ENCODE measurements at places on chromosomes 2 and 18. TPM values are rescaled to one million over a fixed set of nuclear protein-coding genes. Genes with fewer than 3 reads are reported as not detected.

DNA sequence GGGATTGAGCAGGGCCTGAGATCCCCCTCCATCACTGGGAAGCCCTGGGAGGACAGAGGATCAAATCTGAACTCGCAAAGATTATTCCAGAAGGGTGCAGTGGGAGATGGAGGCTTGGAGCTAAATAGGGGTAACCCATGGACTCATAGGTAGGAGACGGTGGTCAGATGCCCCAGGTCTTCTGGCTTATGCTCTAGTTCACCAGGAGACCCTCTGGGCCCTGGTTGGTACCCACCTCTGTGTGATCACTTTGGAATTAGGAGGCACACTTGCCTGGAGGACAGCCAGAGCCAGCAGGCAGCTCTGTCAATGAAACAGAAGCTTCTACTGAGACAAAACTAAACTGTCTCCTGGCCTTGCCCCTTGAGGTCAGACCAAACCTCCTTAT is 110.6 kb downstream of the TGFA start:
- H3K27me3 ChIP-seq: no peaks in the 10 kb centered on the region
- no peak overlapping the region for H3K4me3 ChIP-seq
- no peaks in the 10 kb centered on the region for H3K36me3 ChIP-seq
- peaks cover 24% of the 10 kb centered on the region for H3K4me1 ChIP-seq

- no peaks in the 10 kb centered on the region for H3K4me1 ChIP-seq
- peaks cover 9% of the 10 kb centered on the region for H3K36me3 ChIP-seq
Measured at GRCh38 chr2:77831471-77831870, 309.3 kb upstream of the LRRTM4 start.

GRCh38 chr2:35294636-35295263 is 1060.8 kb upstream of the CRIM1 start:
- no peak overlapping the region for H3K4me3 ChIP-seq
- H3K27ac ChIP-seq: no peak overlapping the region
- no peaks in the 10 kb centered on the region for H3K4me1 ChIP-seq
- DNase-seq: no peak
- H3K27me3 ChIP-seq: no peaks in the 10 kb centered on the region

The KLHL29 gene
- 2.5 TPM for total RNA-seq

DNA sequence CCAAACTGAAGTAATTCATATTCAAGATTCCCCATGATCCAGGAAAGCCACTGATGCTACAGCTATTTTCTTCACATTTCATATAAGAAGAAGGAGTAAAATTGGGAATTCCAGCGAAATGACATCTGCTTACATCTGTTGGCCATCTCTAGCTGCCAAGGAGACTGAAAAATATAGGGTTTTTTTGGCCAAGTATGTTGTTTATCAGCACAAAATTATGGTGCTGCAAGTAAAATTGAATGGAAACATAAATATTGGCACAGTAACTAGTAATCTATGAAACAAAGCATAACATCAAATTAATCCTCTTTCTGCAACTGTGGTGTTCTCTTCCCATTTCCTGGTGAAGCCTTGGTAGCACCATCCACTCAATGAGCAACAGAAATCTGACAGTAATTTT is 649.5 kb upstream of the ZNF804A start:
- no peak overlapping the region for H3K27ac ChIP-seq
- no peaks in the 10 kb centered on the region for H3K36me3 ChIP-seq
- no peak for DNase-seq
- no peak overlapping the region for H3K4me3 ChIP-seq

The TXNDC2 gene
- total RNA-seq: not detected

The MC4R gene
- total RNA-seq: not detected

DNA sequence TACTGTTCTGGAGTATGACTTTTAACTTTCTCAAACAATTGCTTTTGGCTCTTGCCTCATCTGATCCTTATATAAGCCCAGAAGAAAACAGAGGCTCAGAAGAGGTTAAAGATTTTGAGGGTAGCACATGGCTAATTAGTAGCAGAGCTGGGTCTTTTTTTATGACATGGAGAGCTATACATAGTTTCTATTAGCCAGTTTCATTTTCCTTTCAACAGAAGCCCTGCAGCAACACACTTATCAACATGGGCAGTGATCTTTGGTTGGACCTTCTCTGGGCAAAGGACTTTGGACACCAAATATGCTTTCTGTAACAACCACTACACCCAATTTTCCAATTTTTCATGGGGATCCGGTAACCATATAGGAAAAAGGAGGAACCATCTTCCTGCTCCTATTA is 64.9 kb downstream of the NCKAP5 start:
- no peak overlapping the region for H3K27ac ChIP-seq
- H3K36me3 ChIP-seq: no peaks in the 10 kb centered on the region
- H3K4me1 ChIP-seq: no peaks in the 10 kb centered on the region
- no peaks in the 10 kb centered on the region for H3K27me3 ChIP-seq
- H3K4me3 ChIP-seq: no peak overlapping the region
- DNase-seq: no peak

The BOLL gene
- not detected for total RNA-seq

The TMEM169 gene
- total RNA-seq: 1.6 TPM

DNA sequence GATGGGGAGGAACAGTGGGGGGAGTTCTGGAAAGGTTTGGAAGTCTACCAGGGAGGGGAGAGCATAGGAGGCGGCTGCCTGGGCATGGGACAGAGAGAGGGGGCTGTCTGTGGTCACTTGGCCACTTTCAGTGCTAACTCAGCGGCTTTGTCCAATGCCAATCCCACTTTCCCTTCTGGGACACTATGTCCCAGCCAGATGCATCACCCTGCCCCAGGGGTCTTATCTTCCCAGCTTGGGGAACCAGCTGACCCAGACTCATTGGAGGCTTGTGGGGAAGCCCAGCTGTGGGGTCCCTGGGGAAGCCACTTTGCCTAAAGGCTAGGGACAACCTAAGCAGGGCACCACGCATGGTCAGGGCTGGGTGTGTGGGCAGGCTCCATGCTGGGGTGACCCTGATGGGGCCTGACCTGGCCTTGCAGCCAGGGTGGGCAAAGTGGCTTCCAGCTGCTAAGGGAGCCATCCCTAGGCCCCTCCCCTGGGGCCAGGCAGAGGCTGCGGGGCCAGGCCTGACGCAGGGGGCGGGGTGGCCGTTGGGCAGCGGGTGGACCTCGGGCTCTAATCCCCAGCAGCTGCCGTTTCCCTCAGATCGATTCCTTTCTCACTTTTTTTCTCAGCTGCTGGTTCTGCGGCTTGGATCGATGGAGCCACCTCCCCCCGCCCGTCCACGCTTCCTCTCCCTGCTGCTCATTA is 1.6 kb upstream of the ASIC4 start:
- peaks cover 73% of the 10 kb centered on the region for H3K27me3 ChIP-seq
- H3K27ac ChIP-seq: no peak overlapping the region
- no peak overlapping the region for H3K4me3 ChIP-seq
- H3K36me3 ChIP-seq: no peaks in the 10 kb centered on the region
- H3K4me1 ChIP-seq: peaks cover 23% of the 10 kb centered on the region
- DNase-seq: no peak

DNA sequence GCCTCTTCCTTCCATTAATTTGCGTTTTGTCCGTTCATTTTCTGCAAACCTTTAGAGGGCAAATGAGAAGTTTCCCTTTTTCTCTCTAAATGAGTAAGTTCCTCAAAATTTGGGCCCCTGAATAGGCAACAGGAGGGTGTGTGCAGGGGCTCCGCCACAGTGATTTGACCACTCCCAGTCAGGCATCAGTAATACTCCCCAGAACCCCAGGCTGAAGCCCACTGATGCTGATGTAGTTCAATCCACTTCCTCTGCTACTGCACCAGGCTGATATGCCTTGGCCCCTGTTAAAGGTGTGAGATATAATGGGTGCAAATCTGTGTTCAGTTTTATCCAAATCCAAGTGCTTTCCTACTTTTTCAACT is 1150.0 kb downstream of the RPIA start:
- H3K27me3 ChIP-seq: no peaks in the 10 kb centered on the region
- H3K4me3 ChIP-seq: no peak overlapping the region
- no peak overlapping the region for H3K27ac ChIP-seq
- H3K4me1 ChIP-seq: no peaks in the 10 kb centered on the region

The TMEM247 gene
- total RNA-seq: not detected

The ABCB11 gene
- not detected for total RNA-seq

DNA sequence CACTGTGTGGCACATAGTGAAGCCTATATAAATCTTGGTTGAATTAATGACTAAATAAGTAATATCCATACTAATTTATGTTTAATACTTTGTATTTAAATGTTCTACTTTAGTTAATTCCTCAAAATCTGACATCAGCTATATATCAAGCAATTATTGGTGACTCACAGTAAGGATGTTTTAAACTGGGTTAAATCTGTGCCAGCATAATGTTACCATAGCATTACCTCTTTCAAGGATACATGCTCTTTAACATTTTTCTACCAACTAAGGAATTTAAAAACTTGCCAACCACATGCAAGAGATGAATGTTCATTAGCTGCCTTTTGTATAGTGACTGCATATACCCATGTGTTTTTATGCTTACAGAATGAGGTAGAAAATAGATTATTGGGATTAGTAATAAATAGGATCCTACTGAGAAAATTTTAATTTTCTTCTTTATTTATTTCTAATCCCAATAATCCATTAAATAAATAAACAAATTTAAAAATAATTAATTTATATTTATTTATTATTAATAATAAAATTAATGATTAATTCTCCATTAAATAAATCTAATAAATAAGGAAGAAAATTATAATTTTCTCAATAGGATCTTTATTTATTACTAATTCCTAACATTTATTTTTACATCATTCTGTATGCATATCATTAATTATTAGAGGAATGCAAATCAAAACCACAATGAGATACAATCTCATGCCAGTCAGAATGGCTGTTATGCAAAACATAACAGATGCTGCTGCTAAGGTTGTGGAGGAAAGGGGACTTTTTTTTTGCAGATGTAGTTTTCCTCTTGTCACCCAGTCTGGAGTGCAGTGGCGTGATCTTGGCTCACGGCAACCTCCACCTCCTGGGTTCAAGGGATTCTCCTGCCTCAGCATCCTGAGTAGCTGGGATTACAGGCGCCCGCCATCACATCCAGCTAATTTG is 410.7 kb upstream of the DSEL start:
- no peaks in the 10 kb centered on the region for H3K36me3 ChIP-seq
- no peaks in the 10 kb centered on the region for H3K27me3 ChIP-seq
- H3K4me3 ChIP-seq: no peak overlapping the region
- H3K27ac ChIP-seq: no peak overlapping the region
- no peaks in the 10 kb centered on the region for H3K4me1 ChIP-seq
- DNase-seq: no peak

The ELOA2 gene
- not detected for total RNA-seq

The ACOXL gene
- 0.19 TPM for total RNA-seq

GRCh38 chr18:21064347-21064746 is 47.3 kb downstream of the ROCK1 start:
- H3K36me3 ChIP-seq: peaks cover 8% of the 10 kb centered on the region
- H3K4me1 ChIP-seq: peaks cover 7% of the 10 kb centered on the region
- DNase-seq: no peak
- H3K4me3 ChIP-seq: no peak overlapping the region
- no peak overlapping the region for H3K27ac ChIP-seq

The UCN gene
- 4.9 TPM for total RNA-seq

- H3K27ac ChIP-seq: no peak overlapping the region
- no peaks in the 10 kb centered on the region for H3K4me1 ChIP-seq
- H3K36me3 ChIP-seq: no peaks in the 10 kb centered on the region
- H3K4me3 ChIP-seq: no peak overlapping the region
- no peak for DNase-seq
- H3K27me3 ChIP-seq: peaks cover 14% of the 10 kb centered on the region
Measured at GRCh38 chr2:126792186-126792585, 106.5 kb upstream of the TEX51 start.

The CIB4 gene
- not detected for total RNA-seq

The MERTK gene
- 3.0 TPM for total RNA-seq

DNA sequence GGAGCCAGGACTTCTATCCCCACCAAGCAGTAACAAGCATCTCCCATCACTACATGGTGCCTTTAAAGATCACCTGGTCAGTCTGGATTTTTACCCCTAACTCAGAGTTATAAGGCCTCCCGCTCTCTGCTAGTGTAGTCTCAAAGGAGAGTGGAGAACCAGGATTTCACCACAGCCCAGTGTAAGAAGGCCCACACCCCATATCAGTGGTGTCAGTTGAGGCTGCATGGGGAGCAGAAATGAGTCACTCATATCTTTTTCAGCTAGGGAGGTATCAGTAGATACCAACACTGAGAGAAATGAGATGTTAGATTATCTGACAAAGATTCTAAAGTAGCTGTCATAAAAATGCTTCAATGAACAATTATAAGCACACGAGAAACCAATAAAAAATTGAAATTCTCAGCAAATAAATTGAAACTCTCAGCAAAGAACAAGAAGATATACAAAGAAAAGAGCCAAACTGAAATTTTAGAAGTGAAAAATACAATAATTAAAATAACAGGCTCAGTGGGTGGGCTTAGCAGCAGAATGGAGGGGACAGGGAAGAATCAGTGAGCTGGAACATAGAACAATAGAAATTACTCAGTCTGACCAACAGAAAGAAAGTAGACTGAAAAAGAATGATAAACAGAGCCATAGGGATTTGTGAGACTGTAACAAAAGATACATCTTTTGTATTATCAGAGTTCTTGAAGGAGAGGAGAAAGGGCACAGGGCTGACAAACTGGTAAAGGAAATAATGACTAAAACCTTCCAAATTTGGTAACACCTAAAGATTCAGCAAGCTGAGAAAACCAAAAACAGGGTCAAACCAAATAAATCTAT is 257.7 kb downstream of the ANAPC1 start:
- peak overlapping the region; percentile 31 for H3K4me3 ChIP-seq
- peak; percentile 28 for DNase-seq
- peaks cover 38% of the 10 kb centered on the region for H3K4me1 ChIP-seq
- H3K27ac ChIP-seq: peak overlapping the region; percentile 92
- peaks cover 20% of the 10 kb centered on the region for H3K36me3 ChIP-seq
- H3K27me3 ChIP-seq: peaks cover 27% of the 10 kb centered on the region

The CD8B gene
- total RNA-seq: 79.3 TPM

- H3K4me1 ChIP-seq: no peaks in the 10 kb centered on the region
- no peak overlapping the region for H3K4me3 ChIP-seq
- no peaks in the 10 kb centered on the region for H3K27me3 ChIP-seq
- DNase-seq: no peak
- no peak overlapping the region for H3K27ac ChIP-seq
Measured at GRCh38 chr2:223155956-223156355, 104.0 kb downstream of the KCNE4 start.

DNA sequence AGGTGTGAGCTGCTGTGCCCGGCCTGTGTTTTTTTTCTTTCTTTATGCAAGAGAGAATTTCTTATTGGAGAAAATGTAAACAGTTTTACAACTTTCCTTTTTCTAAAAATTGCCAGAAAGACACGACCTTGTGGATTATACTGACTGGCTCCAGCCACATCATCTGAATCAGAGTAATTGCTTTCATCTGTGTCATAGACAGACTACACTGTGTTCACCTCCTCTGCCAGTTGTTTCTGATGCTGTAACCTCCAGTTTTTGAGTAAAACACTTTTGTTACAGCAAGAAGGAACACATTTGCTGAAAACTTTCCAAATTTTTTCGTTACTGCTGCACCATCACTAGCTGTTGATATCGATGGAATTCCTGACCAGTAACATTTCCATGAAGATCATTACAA is 43.9 kb upstream of the PLEKHM3 start:
- H3K27ac ChIP-seq: no peak overlapping the region
- H3K4me3 ChIP-seq: no peak overlapping the region
- H3K4me1 ChIP-seq: no peaks in the 10 kb centered on the region

- DNase-seq: no peak
- no peak overlapping the region for H3K27ac ChIP-seq
Measured at GRCh38 chr2:240815761-240816583, 4.0 kb downstream of the KIF1A start.
